CD4-positive, alpha-beta T cell treated with Interleukin-6 for 4 hours (primary cell): ENCODE measurements at places on chromosomes 3 and 15.

- DNase-seq: no peak
Observed at GRCh38 chr15:96038650-96039049, 291.9 kb upstream of the NR2F2 start.

GRCh38 chr15:70617911-70618287 is 145.5 kb downstream of the UACA start:
- DNase-seq: no peak

- peak; percentile 25 for DNase-seq
Observed at GRCh38 chr15:83207660-83208366, at the start of gene HDGFL3. Gene HDGFL3, minus strand, starts transcription at chr15:83207823. Its CDS starts 409 bp downstream, at chr15:83207414.

GRCh38 chr15:96052572-96053030 is 277.9 kb upstream of the NR2F2 start:
- DNase-seq: no peak

- DNase-seq: no peak
Observed at GRCh38 chr15:80609512-80609946, 85.6 kb upstream of the ABHD17C start.

DNA sequence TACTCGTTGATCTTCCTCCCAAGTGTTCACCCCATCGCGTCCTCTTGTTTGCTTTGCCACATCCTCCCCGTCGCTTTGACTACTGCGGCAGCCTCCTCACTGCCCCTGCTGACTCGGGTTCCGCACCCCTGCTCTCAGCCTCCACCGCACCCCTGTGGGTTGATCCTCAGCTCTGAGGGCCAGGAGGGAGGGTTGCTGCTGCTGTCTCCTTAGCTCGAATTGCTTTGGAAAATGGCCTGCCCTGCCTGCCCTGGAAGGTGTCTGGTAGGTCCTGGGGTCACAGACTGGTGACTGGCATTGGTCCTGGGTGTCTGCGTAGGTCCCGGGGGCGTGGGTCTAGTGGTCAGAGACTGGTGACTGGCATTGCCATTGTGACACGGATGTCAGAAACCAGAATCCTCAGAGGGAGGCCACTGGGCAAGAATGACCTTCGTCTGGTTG is 9.4 kb downstream of the MUC4 start:
- peak; percentile 47 for DNase-seq

- DNase-seq: no peak
Observed at GRCh38 chr3:181252631-181253030, 263.1 kb upstream of the DNAJC19 start.

- DNase-seq: no peak
Observed at GRCh38 chr15:36905908-36906307, 194.4 kb downstream of the MEIS2 start.

GRCh38 chr15:80487839-80488390 is 83.7 kb downstream of the ARNT2 start:
- no peak for DNase-seq

GRCh38 chr3:169591159-169591951 is 72.2 kb downstream of the MECOM start:
- no peak for DNase-seq

DNA sequence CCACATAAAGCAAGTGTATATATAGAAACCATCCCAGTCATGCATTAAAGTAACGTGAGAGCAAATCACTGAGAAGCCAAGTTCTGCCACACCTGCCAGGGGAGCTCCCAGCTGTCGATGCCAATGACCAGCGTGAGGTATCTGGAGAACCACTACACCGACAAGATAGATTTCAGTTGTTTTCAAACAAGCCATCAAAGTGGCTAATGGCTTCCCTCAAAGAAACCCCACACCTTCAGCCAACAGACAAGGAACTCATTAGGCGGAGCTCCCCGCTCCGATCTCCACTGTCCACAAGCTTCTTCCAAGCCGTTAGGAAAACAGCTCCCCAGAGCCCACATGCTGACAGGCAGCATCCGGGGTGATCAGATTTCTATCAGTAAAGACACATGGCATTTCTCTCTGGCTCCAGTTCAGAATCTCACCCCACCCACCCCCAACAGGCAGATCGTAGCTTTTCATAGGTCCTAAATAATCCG is 54.2 kb upstream of the SPATA12 start:
- DNase-seq: no peak
